GM23248 (cell line): ENCODE measurements at places on chromosomes 16 and 17.

DNA sequence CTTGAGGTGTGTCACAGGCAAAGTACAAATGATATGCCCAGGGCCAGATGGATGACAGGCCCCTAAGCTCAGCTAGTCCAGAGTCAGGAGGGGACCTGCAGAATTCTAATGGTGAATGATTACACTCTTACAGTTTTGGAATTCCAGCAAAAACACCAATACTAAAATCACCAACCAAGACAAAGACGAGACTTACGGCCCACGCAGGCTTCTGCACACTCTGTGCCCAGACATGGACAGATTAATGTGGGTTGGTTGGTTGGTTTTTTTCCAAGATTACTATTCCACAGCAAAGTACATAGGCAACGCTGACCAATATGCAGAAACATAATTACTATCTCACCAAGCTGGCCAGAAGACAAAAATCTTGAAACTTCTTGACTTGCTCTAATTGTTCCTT, 9.7 kb downstream of the ADCY9 start:
- DNase-seq = no peak

DNA sequence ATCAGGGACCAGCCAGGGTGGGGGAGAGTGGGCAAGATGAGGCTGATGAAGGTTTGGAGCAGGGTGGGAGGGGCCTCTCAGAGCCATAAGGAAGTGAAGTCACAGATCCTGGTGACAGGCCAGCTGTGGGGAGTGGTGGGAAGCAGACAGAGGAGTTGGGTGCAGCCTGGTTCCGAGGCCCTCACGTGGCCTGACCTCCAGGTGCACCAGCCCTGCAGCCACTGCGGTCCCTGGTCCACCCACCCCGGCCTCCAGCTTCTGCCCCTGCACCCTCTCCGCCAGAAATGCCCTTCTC, 3.9 kb upstream of the ZFPM1 start:
- DNase-seq = peak; percentile 30

DNA sequence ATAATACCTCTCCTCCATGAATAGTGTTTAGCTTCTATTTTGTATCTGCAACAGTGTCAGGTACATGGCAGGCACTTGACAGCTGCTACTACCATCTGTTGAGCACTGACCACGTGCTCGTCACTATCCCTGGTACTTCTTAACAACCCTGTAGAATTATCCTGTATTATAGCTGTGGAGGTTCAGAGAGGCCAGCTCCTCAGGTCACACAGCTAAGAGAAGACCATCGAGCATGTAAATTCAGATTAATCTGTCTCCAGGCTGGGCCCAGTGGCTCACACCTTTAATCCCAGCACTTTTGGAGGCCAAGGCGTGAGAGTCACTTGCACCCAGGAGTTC, 26.3 kb downstream of the WSB1 start:
- no peak for DNase-seq

DNA sequence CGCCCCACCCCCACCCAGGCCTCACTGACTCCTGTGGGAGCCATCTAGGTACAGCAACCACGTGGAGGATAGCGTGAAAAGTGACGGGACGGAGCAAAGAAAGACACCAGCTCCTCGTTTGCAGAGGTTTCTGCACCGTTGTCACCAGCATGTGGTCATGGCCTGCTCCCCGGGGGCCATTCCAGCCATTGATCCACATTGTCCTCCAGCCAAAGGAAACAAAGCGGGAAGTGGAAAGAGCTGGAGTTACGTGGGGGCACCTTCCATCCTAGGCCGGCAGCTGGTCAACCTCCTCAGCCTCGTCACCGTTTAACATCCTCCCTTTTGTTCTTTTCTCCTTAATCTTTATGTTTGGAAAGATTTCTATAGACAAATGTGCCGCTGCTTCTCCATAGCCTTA, 153.7 kb downstream of the RPTOR start:
- no peak for DNase-seq

- DNase-seq = no peak
Observed at GRCh38 chr17:40532520-40533253, 31.3 kb upstream of the TNS4 start.

GRCh38 chr16:89999831-90000574, 19.3 kb downstream of the DBNDD1 start:
- no peak for DNase-seq

DNA sequence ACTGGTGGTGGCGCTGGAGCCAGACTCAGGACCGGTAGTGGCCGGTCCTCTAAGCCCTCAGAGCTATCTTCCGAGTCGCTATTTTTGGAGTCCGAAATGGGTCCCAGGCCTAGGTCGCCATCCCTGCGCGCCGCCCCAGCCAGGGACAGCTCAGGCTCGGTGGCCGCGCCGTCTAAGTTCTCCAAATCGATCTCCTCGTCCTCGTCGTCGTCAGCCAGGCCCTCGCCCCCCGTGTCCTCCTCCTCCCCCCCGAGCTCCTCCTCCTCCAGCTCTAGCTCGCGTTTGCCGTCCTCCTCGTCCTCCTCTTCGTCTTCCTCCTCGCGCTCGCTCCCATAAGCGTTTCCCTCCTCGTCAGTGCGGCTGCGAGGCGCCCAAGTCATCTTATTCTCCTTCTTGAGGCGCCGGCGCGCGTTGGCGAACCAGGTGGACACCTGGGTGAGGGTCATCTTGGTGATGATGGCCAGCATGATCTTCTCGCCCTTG, 1.6 kb downstream of the IRX3 start:
- DNase-seq = peak; percentile 50

GRCh38 chr17:64500487-64500859, 3.6 kb upstream of the POLG2 start:
- DNase-seq = peak; percentile 17

DNA sequence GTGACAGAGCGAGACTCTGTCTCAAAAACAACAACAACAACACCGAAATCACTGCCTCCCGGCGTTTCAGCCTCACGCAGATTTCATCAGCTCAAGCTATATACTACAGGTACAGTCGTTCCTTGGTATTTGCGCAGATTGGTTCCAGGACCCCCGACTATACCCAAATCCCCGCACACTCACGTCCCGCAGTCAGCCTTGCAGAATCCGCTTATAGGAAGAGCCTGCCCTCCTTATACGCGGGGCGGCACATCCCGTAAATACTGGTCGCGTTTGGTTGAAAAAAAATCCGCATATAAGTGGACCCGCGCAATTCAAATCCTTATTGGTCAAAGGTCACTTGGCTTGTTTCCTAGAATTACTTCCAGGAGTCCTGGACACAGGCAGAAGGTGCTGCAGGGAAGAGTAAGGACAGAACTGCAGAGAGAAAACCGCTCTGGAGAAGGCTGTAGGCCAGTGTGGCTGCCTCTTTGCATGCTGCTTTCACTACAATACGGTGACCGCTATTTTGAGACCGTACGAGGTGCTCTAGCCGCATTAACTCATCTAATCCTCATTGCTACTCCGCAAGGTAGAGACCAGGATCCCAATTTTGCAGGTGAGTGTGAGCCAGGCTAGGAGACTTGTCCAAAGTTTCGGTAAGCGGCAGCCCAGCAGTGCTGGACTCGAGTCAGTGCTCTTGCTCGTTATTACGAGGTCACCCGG, 718 bp downstream of the NDUFAB1 start:
- DNase-seq = peak; percentile 50

GRCh38 chr17:27853091-27853490, 40.1 kb downstream of the LYRM9 start:
- no peak for DNase-seq
